AG09309 (cell line): ENCODE measurements at places on chromosomes 11 and 22.

- no peak for DNase-seq
Observed at GRCh38 chr22:42332089-42332488, 61.6 kb upstream of the TCF20 start.

DNA sequence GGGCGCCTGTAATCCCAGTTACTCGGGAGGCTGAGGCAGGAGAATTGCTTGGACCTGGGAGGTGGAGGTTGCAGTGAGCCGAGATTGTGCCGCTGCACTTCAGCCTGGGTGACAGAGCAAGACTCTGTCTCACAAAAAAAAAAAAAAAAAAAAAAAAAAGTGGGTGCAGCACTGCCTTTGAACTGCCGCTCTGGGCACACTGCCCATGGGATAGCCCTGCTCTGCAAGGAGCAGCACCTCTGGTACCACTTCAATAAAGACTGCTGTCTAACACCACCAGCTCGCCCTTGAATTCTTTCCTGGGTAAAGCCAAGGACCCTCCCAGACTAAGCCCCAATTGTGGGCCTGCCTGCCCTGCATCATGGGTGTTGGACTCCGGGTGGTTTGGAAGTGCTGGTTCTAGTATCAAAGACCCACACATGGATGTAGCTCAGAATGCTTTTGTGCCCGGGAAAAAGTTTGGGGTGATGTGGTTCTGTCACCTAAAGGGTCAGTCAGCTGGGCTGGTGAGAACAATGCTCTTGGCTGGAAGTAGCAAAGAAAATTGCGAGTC is 444.3 kb downstream of the TBC1D22A start:
- no peak for DNase-seq

GRCh38 chr11:91081440-91082043 is 858.7 kb upstream of the CHORDC1 start:
- no peak for DNase-seq

GRCh38 chr11:132716037-132716436 is 816.3 kb downstream of the OPCML start:
- DNase-seq = no peak

DNA sequence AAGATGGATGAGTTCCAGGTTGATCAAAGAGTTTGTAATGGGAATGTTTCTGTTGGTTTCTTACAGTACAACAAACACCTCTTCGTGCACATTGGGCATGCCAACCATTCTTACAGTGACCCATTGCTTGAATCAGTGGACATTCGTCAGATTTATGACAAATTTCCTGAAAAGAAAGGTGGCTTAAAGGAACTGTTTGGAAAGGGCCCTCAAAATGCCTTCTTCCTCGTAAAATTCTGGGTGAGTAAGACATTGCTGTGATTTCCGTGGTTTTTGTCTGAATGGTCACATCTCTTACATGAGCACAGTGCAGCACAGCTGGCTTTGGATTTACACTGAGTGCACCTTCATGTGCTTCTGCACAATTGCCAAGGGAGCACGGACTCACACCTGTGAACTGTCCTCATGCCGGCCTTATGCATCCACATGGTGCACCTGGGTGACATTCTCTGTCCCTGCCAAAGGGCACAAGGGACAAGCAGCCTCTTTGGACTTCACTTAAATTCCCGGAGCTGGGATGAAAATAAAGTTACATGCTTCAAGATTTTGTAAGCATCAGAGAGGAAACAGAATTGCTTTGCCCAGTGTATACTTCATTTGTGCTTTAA is 107.1 kb upstream of the RASSF10 start:
- no peak for DNase-seq

DNA sequence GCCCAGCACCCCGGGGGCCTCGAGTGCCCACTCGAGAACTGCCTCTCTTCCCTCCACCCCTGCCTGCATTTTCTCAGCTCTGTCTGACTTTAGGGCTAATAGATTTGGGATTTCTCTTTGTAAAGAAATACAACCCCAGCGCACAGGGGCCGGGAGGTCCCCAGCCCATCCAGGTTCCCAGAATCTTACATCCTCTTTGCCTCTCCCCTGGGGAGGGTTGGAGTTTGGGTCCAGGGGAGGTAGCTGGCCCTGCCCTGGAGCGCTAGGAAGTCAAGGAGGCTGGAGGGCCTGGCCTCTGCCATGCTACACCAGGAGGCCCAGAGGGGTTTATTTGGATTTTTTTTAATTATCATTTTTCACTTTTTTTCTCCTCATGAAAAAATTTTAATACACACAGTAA is 65.7 kb upstream of the LMO1 start:
- DNase-seq = no peak

GRCh38 chr11:115188188-115188897 is 315.9 kb downstream of the CADM1 start:
- no peak for DNase-seq

GRCh38 chr22:36982136-36982535 is 37.1 kb downstream of the TST start:
- no peak for DNase-seq

DNA sequence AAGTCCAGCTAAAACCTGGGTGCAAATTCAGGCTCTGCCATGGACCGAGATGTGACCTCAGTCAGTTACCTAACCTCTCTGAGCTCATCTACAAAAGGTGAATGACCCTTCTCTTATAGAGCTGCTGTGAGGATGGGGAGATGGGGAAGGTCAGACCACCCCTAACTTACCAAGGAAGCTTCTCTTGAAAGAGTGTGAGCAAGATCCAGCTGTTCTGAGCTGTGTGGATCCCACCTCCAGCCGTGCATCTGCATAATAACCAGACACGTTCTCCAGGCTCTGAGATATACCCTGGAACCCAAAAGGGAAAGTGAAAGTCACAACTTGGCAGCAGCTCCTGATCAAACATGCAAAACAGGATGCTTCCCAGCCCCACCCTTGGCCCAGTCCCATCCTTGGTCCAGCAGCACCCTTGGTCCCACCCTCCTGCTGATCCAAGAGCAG is at the start of gene APOL3:
APOL3 (minus strand) TSS at position 257 of the 444 bp plus-strand sequence. CDS start 11,700 bp downstream, outside the sequence.
- DNase-seq = no peak

DNA sequence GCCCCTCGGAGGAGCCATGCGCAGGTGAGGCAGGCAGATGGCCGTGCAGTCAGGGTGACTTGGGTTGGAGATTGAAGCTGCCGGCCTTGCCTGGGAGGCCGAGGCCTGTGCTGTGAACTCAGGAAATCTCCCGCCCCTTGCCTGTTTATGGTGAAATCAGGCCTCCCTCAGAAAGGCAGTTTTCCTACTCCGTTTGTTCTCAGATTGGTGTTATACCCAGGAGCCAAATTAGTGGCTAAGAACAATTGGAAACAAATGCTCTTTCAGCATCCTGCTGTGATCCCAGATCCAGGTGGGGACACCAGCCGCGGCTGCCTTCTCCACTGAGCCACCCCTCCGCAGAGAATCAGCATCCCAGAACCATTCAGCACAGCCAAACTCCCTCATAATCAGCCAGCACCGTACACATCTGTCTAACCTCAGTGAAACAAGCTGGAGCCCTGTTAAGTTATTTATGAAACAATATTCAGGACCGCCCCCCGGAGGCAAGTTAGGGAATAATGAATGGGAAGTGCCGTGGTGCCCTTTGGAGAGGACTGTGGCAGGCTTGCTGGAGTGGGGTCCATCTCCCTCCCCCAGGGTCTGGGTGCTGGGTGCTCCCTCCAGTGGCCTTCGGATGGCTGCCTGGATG is 60.0 kb downstream of the PKNOX2 start:
- DNase-seq = no peak

DNA sequence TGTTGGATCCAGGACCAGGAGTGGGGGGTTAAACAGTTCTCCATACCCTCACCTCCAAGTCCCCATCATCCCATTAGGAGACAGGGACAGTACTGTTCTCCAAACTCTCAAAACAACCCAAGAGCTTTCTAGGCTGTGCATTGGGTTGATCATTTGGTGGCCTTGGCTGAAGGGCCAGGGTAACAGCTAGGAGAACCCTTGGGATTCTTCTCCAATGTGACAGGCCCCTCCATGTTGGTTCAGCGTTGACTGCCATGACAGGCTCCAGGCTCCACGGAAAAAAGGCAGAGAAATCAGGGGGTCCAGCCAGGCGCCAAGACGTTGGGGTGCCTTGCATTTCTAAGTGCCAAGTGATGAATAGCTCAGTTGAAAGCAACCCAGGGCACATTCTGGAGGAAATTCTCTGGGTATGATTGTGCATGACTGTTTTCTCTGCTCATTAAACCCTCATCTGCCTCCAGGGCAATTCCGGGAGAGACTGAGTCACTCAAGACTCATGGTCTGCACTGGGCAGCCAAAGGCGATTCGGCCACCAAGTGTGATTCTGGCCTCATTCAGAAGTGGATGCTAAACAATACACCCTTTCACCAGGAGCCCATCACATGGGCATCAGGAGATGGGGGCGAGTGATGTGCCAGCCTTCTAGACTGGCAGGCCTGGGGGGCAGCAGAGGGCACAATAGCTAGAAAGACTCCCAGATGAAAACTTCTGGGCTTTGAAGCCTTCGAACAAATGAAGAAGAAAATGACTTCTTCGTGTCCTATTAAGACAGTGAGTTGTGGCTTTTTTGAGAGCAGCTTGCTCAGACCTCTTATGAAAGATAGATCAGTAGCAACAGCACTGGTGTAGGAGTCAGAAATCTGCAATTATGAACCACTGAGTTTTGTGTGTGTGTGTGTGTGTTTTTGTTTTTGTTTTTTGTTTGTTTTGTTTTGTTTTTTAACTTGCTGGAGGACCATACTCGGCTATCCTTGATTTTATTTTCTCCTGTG is 27.7 kb downstream of the CD44 start:
- peak; percentile 91 for DNase-seq

GRCh38 chr11:86644291-86644690 is 28.1 kb downstream of the ME3 start:
- DNase-seq = no peak

- DNase-seq = no peak
Observed at GRCh38 chr11:20489948-20490347, 102.4 kb downstream of the PRMT3 start.

DNA sequence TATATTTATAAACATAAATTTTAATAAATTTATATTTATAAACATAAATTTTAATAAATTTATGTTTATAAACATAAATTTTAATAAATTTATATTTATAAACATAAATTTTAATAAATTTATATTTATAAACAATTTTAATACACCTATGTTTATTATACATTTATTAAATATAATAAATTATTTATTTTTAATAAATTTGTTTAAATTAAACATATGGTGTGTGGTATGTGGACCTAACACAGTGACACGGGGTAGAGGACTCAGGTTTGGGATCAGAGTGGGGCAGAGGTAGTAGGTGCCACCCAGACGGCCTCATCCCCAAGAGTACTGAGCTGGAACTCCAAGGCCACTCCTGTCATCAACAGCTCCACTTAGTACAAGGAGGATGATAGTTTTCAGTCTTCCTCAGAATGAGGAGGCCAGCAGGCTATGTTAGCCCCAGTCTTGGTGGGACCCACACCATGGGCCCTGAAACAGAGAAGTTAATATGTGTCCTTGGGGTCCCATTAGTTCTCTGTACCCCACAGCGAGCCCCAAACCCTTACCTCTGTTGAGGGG is 46.7 kb upstream of the BID start:
- no peak for DNase-seq

- DNase-seq = no peak
Observed at GRCh38 chr22:37496651-37497050, 10.5 kb upstream of the MFNG start.

- DNase-seq = no peak
Observed at GRCh38 chr11:114102993-114103896, 43.7 kb downstream of the ZBTB16 start.

DNA sequence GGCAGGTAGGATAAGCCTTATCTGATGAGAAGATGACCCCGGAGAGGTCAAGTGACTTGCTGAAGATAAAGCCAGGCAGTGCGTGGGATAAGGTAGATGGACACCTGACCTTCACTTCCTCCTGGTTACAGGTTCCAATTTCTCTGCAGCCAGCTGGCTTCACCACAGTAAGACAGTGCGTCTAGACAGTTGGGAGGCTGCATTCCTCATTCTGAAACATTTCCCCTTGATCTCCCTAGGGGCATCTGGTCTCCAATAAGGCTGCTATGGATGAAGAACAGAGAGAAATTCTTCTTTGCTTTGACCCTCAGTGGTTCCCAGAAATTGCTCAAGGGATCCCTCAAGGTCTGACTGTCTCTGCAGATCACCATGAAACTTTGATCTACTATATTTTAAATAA is 211.3 kb downstream of the MYO18B start:
- DNase-seq = no peak

GRCh38 chr11:2671748-2672147 is 28.0 kb downstream of the KCNQ1OT1 start:
- no peak for DNase-seq

DNA sequence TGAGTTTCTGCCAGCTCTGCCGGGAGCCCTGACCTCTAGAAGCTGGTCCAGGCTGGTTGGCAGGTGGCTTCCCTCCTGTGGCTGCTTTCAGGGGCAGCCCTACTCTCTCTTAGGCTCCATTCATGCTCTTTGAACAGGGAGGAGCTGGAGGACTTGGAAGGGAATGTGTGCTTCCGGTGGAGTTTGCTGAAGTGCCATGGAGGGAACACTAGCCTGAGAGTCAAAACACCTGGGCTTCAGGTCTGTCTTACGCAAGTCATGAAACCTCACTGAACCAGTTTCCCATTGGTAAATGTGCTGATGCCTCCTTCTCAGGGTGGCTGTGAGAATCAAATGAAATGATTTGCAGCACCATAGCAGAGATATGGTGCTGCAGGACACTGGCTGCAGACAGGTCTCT is 224.5 kb downstream of the KIRREL3 start:
- no peak for DNase-seq

DNA sequence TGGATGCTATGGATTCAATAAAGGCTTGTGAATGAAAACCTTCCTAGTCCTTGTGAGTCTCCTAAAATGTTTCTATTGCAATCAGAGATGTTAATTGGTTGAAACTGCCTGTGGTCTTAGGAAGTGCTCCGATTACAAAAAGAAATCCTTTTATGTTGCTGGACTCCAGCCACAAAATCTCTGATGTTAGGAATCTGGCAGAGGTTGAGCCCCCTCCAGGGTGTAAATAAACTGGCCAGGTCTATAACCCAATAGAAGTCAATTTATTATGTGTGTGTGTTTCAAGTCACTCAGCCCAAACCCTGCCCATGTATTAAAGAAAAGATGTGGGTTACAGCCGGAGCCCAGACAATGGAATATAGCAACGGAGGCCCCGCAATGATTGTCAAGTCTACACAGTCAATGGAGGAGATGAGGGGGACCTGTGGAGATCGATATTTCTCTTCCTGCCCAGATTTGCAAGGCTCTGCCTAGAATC is 218.1 kb upstream of the SORL1-AS1 start:
- DNase-seq = no peak
